ENCODE measurements at places on chromosomes 1 and 21.
A peak's percentile ranks its signal among the peaks of the same experiment; 100 is the strongest.

GRCh38 chr1:225760531-225760930, 17.1 kb upstream of the SRP9 start:
- DNase-seq, result no peak

DNA sequence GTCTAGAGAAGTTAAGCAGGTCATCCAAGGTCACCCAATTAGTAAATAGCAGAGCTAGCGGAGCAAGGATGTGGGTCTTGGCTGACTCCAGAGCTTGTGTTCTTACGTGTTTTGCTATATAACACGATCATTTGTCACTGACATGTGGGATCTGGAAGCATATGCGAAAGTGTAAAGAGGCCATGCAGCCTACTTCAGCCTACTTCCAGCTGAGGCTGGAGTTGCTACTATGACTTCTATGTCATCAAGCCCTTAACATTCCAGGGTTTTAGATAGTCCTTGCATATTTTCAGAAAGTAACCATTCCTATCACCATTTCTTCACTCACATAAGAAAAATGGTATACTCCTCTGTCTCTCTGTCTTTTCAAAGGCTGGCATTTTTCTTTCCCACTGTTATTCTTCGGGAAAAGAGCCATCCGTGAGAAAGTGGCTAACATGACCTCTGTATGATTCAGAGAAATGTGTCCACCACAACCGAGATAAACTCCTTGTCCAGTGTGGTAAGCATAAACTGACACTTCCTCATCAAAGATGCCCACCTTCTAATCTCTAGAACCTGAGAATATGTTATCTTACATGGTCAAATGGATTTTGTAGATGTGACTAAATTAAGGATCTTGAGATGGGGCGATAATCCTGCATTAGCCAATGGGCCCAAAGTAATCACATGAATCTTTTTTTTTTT, 24.0 kb upstream of the ABL2 start:
- DNase-seq, result no peak

- DNase-seq, result no peak
These were observed 2.9 kb upstream of the SYT2 start for GRCh38 chr1:202713110-202713509.

GRCh38 chr1:9774712-9775679, 48.8 kb downstream of the CLSTN1 start:
- DNase-seq, result no peak

GRCh38 chr1:42756956-42757891, 9.6 kb downstream of the P3H1 start:
- peak; percentile 81 for DNase-seq

DNA sequence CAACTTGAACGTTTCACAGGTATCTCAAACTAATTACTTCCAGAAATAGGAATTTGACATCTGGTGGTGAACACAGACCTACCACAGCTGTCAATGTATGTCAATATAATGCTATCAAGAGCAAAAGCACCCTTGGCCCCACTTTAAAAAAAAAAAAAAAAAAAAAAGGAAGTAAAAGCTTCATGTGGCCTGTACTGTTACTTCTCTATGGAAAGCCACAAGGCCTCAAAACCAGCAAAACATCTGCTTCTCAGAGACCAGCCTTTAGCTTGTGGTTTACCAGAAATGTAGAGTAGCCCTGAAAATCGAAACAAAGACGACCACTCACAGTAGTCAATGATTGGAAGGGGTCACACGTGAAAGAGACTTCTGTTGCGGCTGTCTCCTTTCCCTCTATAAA, 109.6 kb downstream of the SLC45A1 start:
- DNase-seq, result no peak

- no peak for DNase-seq
These were observed 100.1 kb upstream of the C1orf174 start for GRCh38 chr1:3999941-4000735.

DNA sequence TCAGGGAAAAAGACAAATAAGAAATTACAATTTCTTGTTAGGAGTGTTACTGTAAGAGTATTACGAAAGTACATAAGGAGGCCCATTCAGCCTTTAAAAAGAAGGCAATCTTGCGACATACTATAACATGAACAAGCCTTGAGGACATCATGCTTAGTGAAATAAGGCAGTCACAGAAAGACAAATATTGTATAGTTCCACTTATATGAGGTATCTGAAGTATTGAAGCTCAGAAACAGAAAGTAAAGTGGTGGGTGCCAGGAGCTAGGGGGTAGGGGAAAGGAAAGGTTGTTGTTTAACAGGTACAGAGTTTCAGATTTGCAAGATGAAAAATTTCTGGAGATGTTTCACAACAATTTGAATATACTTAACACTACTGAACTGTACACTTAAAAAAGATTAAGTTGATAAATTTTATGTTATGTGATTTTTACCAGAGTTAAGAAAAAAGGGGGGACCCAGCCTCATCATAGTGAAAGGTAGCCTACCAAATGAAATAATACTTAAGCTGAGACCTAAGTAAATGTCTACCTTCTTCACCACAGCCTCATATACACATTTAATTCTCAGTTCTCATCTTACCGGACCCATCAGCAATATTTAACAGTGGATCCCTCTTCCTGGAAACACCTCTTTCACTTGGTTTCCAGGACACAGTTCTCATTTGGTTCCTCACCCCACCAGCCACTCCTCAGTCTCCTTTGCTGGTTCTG, 19.5 kb downstream of the USP24 start:
- DNase-seq, result peak; percentile 69

DNA sequence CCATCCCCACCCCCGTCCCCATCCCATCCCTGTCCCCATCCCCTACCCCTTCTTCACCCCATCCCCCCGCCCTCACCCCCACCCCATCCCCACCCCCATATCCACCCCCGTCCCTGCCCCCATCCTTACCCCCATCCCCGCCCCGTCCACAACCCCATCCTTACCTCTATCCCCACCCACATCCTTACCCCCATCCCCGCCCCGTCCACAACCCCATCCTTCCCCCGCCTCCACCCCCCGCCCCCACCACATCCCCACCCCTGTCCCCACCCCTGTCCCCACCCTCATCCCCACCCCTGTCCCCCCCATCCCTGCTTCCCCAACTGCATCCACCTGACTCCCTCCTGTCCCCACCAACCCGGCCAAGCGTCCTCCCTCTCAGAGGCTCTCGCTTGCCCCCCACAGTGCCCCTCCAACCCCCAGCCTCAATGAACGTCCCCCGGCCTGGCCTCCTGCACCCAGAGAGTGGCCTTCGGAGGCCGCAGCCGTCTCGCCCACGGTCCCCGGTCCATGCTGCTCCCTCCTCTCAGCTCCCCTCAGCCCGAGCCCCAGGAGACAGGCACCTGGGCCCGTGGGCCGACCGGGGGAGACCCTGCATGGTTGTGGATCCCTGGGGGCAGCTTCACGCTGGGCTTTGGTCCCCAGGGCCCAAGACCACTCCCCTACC, 25.5 kb upstream of the C1orf159 start:
- no peak for DNase-seq

- DNase-seq, result peak; percentile 40
These were observed 466 bp downstream of the PEX10 start for GRCh38 chr1:2411801-2412394.

DNA sequence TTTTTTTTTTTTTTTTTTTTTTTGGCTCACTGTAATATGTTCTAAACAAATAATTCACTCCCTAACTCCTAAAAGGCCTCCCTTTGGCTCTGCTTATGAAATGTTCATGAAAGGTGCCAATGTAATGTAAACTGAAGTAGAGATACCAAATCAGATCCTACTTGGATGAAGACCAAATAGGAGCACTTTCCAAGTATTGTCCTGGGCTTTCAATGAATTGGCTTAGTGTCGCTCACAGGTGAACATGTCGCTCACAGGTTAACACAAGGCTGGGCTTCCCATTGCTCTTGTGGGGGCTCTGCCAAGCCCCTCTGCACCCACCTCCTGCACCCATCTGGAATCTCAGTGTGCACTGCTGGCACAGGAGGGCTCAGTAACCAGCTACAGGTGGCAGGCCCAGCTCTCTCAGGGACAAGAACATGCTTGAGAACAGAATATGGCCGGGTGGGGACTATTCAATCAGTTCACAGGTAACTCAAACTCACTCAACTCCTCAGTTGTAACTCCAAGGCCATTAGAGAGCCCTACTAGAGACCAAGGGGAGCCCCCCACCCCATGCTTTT, 10.6 kb upstream of the CD58 start:
- DNase-seq, result no peak

DNA sequence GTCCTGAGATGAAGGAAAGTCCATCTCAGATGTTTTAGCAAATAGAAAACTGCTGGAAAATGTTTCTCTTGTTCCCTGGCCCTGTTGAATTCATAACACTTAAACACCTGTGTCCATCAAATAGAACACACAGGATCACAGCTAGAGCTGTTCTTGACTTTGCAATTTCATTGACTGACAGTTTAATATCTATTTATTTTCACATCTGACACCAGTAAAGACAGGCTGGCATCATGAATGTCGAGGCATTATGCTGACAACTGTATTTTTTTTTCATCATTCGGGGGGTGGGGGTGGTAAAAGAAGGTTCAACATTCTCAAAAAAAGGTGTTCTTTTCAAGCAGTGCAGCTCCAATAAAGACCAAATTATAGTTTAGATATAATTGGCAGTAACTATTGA, 591.2 kb upstream of the PTBP2 start:
- no peak for DNase-seq

GRCh38 chr21:46031484-46031883, 49.9 kb downstream of the COL6A1 start:
- no peak for DNase-seq

GRCh38 chr1:166136222-166136621, 30.6 kb downstream of the FAM78B start:
- DNase-seq, result no peak

- DNase-seq, result peak; percentile 89
These were observed 115.0 kb downstream of the TGFB2 start for GRCh38 chr1:218459878-218460711.

- DNase-seq, result no peak
These were observed 365.1 kb upstream of the VAMP3 start for GRCh38 chr1:7405844-7406500.

DNA sequence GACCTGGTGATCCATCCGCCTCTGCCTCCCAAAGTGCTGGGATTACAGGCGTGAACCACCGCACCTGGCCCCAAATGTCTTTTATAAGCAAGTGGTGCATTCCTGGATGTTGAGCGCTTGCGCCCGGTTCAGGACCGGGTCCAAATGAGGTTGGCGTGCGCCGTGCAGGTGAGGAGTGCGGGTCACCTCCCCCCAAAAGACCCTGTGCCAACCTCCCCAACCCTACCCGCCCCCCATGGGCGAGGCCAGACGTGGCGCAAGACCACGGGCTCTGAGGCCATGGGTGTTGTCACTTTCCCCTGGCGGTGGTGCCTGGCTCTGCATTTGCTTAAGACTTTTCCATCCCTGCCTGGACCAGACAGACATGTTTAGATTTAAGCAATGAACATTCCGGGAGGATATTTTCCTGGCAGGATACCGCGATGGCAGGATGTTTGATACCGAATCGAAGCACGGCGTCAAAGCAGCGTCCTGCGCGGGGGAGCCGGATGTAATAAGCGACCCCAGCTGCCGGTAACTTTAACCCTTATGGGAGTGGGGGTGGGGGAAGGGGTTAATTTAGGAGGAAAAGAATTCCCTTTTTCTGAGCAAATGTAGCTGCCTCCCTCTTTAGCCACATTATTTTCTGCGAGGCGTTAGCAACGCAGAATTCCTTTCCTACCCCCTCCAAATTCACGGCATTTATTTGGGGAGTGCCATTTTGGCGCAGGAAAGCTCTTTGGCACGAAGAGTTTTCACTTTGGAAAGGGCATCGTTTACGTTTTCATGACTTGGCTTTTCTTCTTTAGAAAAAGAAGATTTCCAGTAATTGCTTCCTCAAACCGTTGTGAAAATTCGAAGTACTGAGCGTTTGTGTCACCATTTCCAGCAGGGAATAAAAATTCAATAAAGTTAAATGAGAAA, 27.8 kb upstream of the RNF187 start:
- peak; percentile 89 for DNase-seq

DNA sequence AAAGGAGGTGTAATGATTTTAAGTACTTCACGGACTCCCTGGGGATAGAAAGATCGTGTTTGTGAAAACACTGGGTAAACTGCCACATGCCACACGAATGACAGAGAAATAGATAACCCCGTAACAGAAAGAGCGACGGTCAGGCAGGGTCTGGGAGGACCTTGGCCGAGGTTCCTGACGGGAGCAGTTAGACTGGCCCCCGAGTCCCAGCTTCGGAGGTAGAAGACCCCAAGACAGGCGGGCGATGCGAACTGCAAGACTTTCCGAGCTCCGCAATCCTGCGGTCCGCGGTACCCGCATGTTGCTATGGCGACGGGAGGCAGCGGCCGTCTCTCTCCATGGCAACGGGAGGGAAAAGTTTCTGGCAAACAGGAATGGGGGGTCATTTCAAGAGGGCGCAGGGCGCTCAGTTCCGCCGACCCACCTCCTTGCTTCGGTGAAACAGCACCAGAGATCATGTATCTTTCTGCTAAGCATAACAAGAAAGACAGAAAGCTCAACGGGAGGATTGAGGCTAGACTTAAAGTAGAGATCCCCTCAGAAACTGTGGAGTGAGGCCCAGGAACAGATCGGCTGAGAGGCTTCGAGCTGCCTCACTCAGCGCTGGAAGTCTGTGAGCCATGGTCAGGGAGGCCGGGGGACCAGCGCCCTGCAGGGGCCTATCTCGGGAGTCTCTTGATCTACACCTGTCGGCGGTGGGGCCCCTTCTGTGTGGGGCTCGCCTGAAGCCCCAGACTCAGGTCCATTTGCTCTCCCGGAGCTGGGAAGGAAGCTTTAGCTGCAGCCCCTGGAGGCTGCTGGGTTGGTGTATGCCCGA, 685 bp upstream of the SYT6 start:
- DNase-seq, result peak; percentile 62

GRCh38 chr1:175818929-175819328, 75.5 kb upstream of the TNR start:
- DNase-seq, result no peak

- peak; percentile 74 for DNase-seq
These were observed 3.3 kb upstream of the GBP1 start for GRCh38 chr1:89068291-89068690.

- DNase-seq, result peak; percentile 18
These were observed 131.6 kb downstream of the SNX7 start for GRCh38 chr1:98793136-98793535.

DNA sequence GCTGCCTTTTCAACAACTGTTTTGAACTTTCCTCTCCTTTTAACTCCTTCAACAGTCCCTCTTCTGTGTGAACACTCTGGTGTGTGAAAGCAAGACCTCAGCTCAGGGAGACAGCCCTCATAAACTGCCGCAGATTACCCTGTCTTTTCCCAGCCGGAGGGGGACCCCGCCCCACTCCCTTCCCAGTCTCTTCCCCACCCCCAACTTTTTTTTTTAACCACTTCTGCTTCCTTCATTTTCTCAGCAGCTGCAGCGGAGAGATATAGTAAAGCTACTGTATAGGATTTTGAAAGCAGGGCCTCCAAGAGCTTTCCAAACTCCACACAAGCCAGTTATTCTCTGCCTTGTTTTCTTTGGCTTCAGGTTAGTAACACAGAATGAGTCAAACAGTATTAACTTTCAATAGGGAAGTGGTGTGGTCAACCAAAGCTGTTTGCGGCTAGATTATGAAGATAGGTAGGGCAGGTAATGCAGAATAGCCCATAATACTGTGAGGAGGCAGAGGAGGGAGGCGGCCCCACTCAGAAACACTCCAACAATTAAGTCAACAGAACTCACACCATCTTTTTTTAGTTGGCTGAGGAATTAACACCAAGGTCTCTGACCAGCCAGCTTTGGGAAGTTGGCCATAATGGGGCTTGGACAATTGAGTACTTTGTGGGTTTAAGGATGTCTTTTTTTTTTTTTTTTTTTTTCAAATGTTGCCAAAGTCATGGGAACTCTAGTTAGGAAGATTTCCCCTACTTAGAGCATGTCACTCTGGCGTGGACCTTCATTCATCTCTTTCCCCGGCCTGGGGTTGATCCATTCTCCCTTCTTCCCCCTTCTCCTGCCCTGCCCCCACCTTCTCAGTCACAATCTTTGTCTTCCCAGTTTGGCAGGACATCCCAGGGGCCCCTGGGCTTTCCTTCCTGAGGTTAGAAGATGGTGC, 177.0 kb downstream of the CLIC6 start:
- DNase-seq, result peak; percentile 84

Measured in GM23248 (cell line).